ENCODE measurements at places on chromosomes 3 and 15.

- DNase-seq, result no peak
Measured at GRCh38 chr3:5138214-5138981, 16.3 kb downstream of the ARL8B start.

- no peak for DNase-seq
Measured at GRCh38 chr15:31591908-31592307, 265.3 kb downstream of the KLF13 start.

- no peak for DNase-seq
Measured at GRCh38 chr3:107699682-107700081, 176.9 kb downstream of the BBX start.

- no peak for DNase-seq
Measured at GRCh38 chr3:129648391-129648790, 41.9 kb upstream of the PLXND1 start.

DNA sequence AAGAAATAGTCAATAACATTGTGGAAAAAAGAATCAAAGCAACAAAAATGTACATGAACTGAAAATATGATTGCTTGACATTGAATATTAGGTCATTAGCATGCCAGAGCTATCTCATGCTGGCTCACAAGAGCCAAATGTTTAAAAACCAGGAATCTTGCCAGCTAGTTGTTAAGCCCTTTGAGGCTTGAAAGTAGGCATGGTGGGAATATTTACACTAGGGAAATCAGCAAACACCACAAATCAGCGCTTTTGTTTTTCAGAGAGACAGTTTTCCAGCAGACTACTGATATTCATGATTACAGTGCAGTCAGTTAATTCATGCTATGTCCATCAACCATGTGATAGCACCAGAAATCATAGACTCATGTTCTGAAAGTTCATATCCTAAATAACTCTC, 144.8 kb downstream of the ARPP21 start:
- DNase-seq, result no peak

Data from H7 (cell line).